ENCODE measurements at places on chromosomes 7 and 10.
A peak's percentile ranks its signal among the peaks of the same experiment; 100 is the strongest.

- no peaks in the 10 kb centered on the region for H3K36me3 ChIP-seq
- H3K4me3 ChIP-seq = peak overlapping the region; percentile 95
- H3K27me3 ChIP-seq = no peaks in the 10 kb centered on the region
- peak; percentile 46 for DNase-seq
- peaks cover 14% of the 10 kb centered on the region for H3K4me1 ChIP-seq
These were observed 844 bp downstream of the NRF1 start for GRCh38 chr7:129612112-129613015.

- H3K27ac ChIP-seq = no peak overlapping the region
- no peaks in the 10 kb centered on the region for H3K4me1 ChIP-seq
- no peak overlapping the region for H3K4me3 ChIP-seq
- DNase-seq = no peak
- peaks cover 72% of the 10 kb centered on the region for H3K36me3 ChIP-seq
- H3K27me3 ChIP-seq = no peaks in the 10 kb centered on the region
These were observed 31.6 kb downstream of the NCAPG2 start for GRCh38 chr7:158672975-158673374.

- peaks cover 42% of the 10 kb centered on the region for H3K4me1 ChIP-seq
- H3K27me3 ChIP-seq = no peaks in the 10 kb centered on the region
- no peaks in the 10 kb centered on the region for H3K36me3 ChIP-seq
- no peak overlapping the region for H3K27ac ChIP-seq
These were observed 19.5 kb downstream of the PRF1 start for GRCh38 chr10:70582793-70583668.

- no peak overlapping the region for H3K4me3 ChIP-seq
- peak; percentile 35 for DNase-seq
- no peaks in the 10 kb centered on the region for H3K4me1 ChIP-seq
- no peaks in the 10 kb centered on the region for H3K27me3 ChIP-seq
These were observed 37.2 kb downstream of the PLEKHS1 start for GRCh38 chr10:113788604-113789083.

- DNase-seq = no peak
- no peaks in the 10 kb centered on the region for H3K36me3 ChIP-seq
- no peak overlapping the region for H3K27ac ChIP-seq
- H3K27me3 ChIP-seq = no peaks in the 10 kb centered on the region
- H3K4me3 ChIP-seq = peak overlapping the region; percentile 62
These were observed 1.3 kb downstream of the ZNF775 start for GRCh38 chr7:150380463-150380862.

DNA sequence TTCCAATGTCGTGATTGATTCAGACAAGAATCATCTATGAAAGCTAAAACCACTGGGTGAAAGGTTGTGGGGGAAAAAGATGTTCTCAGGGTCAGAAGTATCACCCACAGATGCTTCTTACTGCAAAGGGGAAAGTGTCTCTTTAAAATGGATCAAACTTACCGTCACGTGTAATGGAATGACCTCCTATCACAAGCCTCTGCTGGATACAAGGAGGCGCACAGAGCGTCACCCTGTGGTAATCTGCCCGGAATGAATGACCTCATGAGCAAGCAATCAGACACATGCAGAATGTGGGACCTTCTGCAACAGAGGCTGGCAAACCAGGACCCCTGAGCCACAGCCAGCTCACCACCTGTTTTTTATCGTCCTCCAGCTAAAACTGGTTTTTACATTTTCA lies 33.0 kb downstream of the WIPF3 start:
- no peaks in the 10 kb centered on the region for H3K27me3 ChIP-seq
- peaks cover 24% of the 10 kb centered on the region for H3K4me1 ChIP-seq
- peak overlapping the region; percentile 75 for H3K27ac ChIP-seq
- no peak overlapping the region for H3K4me3 ChIP-seq

GRCh38 chr7:116499168-116500077 lies at the start of gene CAV2:
CAV2 (plus strand) TSS chr7:116499738; CDS start chr7:116499782, 44 bp downstream.
- H3K4me3 ChIP-seq = peak within 1 kb of the TSS; percentile 93
- H3K36me3 ChIP-seq = no peaks in the 10 kb centered on the region
- H3K27me3 ChIP-seq = no peaks in the 10 kb centered on the region
- peaks cover 6% of the 10 kb centered on the region for H3K4me1 ChIP-seq

- no peaks in the 10 kb centered on the region for H3K36me3 ChIP-seq
- no peak overlapping the region for H3K4me3 ChIP-seq
- no peak overlapping the region for H3K27ac ChIP-seq
- no peak for DNase-seq
- no peaks in the 10 kb centered on the region for H3K4me1 ChIP-seq
- H3K27me3 ChIP-seq = no peaks in the 10 kb centered on the region
These were observed 135.4 kb upstream of the BMPER start for GRCh38 chr7:33769930-33770329.

GRCh38 chr7:87148332-87148955 lies 3.8 kb upstream of the DMTF1 start:
- H3K36me3 ChIP-seq = no peaks in the 10 kb centered on the region
- DNase-seq = no peak
- no peak overlapping the region for H3K27ac ChIP-seq
- H3K4me3 ChIP-seq = no peak overlapping the region
- H3K27me3 ChIP-seq = no peaks in the 10 kb centered on the region

- no peak overlapping the region for H3K4me3 ChIP-seq
- no peaks in the 10 kb centered on the region for H3K4me1 ChIP-seq
- DNase-seq = no peak
- H3K27me3 ChIP-seq = no peaks in the 10 kb centered on the region
- H3K36me3 ChIP-seq = no peaks in the 10 kb centered on the region
These were observed 107.2 kb upstream of the INHBA start for GRCh38 chr7:41809940-41810576.

DNA sequence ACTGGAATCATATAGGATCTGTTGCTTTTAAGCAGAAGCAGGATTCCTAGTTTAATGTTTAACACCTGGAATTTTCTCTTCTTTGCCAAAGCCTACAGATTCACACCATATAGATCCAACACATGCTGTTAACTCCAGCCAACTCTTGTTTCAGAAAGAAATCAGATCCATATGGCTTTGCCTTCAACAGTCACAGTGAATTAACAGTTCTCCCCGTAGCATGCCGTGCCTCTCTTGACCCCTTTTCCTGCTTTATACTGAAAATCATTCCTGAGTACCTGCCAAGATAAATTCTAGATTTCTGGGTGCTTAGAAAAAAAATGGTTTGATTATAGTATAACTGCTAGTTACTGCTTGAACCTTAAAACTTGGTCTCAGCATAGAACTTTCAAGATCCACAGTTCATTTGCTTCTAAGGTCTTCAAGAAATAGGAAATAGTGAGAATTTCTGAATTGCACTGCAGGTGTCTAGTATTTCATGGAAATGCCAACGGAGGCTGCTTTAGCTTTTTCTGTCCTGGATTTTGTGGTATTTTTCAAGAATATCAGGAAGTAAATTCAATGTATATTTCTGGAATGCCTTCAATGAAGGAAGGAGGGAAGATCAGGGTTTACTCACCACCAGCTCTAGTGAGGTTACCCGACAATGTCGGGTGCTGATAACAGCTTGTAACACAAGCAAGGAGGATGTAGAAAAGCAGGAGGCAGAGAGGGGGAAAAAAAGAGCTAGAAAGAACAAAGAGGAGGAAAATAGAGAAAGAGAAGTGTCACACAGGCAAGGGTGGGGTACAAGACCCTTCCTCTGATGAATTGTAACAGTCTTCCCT lies 6.6 kb downstream of the AASS start:
- no peaks in the 10 kb centered on the region for H3K36me3 ChIP-seq
- no peak overlapping the region for H3K27ac ChIP-seq
- H3K4me1 ChIP-seq = peaks cover 7% of the 10 kb centered on the region

DNA sequence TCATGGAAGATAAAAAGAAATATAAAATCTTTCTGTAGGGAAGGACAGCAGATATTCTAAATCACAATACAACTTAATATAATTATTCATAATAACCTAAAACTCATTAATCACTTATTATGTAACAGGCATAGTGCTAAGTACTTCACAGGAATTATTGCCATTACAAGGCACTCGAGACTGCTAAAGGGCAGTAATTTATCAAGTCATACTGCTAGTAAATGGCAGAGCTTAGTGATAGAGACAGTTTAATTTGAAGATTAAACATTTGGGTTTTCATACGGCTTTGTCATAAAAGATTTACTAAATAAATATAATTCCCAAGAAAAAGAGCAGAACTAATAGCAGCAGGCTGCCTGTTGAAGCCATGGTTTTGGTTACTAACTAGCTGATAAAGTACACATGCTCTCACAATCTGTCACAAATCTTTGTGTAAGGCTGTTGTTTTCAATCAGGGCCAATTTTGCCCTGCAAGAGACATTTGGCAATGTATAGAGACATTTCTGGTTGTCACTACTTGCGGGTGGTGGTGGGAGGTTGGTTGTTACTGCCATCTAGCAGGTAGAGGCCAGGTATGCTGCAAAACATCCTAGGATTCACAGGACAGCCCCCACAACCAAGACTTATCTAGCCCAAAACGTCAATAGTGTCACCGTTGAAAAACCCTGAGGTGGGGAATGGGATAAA lies 233.3 kb upstream of the CACNA2D1 start:
- DNase-seq = peak; percentile 13
- no peaks in the 10 kb centered on the region for H3K36me3 ChIP-seq
- H3K4me3 ChIP-seq = no peak overlapping the region
- peaks cover 16% of the 10 kb centered on the region for H3K4me1 ChIP-seq

GRCh38 chr7:100882785-100883526 lies 6.6 kb downstream of the UFSP1 start:
- peaks cover 92% of the 10 kb centered on the region for H3K36me3 ChIP-seq
- H3K27ac ChIP-seq = no peak overlapping the region
- no peak overlapping the region for H3K4me3 ChIP-seq
- no peaks in the 10 kb centered on the region for H3K4me1 ChIP-seq
- H3K27me3 ChIP-seq = no peaks in the 10 kb centered on the region

GRCh38 chr10:27998954-27999275 lies at the start of gene ODAD2:
ODAD2 (minus strand) TSS chr10:27999079; CDS start chr10:27995142, 3,937 bp downstream.
- H3K27me3 ChIP-seq = no peaks in the 10 kb centered on the region
- peak within 1 kb of the TSS; percentile 91 for H3K4me3 ChIP-seq
- H3K27ac ChIP-seq = peak within 1 kb of the TSS; percentile 86
- DNase-seq = no peak

DNA sequence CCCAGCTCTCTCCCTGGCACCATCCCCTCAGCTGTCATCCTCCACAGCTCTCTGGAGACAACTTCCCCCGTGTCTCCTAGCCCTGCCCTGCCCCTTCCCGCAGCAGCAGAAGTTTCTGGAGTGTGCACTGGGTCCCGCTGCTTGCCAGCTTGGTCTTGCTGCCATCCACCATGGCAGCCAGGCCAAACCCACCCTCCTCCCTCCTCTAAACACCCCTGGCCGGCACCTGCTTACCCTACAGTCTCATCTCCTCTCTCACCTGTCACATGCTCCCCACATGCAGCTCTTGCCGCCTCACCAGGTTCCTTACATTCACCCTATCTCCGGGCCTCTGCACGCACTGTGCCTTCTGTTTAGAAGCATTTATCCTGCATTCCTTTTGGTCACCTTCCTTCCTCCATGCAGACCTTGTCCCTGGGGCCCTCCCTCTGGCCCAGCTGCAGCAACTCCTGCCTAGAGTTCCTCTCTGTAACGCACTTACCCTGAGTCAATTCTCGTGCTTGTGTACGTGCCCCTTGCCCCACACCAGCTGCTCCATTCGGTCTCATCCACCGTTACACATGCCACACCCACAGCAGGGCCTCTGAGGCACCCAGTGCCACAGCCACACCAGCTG lies 93.9 kb upstream of the RET start:
- H3K4me3 ChIP-seq = no peak overlapping the region
- no peak overlapping the region for H3K27ac ChIP-seq
- H3K27me3 ChIP-seq = no peaks in the 10 kb centered on the region
- no peak for DNase-seq

DNA sequence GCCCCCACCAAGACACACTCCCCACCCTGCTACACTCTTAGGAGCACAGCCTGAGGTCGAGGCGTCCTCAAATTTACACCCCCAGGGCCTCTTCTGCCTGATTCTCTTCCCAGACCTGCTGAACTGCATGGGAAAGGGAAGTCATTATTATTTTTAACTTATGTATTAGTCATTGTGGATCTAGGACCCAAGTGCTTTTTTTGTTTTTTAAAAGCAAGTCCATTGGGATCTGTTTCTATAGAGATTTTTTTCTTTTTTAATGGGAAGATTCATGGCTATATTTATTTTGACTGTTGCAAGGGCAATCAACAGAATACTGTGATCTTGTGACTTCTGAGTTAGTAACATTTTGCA lies 203.8 kb downstream of the ZMYND11 start:
- no peak for DNase-seq
- H3K4me3 ChIP-seq = no peak overlapping the region
- no peaks in the 10 kb centered on the region for H3K4me1 ChIP-seq
- H3K36me3 ChIP-seq = no peaks in the 10 kb centered on the region
- H3K27ac ChIP-seq = no peak overlapping the region

DNA sequence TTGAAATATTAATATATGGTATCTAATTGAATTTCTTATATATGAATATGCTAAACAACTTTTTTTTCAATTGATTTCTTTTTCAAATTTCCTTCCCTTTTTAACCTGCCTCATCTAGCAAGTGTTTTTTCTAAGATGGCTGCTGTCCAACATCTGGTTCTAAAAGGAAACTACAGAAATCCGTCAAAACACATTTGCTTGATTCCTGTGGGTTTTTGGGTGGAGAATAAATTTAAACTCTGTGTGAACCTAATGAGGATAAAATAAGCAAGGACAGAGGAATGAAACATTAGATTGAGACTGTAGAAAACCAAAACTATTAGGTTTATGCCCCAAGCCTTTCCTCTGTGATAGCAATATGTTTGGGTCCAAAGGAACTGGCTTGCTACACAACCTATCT lies 75.5 kb upstream of the STARD3NL start:
- no peaks in the 10 kb centered on the region for H3K36me3 ChIP-seq
- no peaks in the 10 kb centered on the region for H3K4me1 ChIP-seq
- no peak for DNase-seq
- H3K27me3 ChIP-seq = no peaks in the 10 kb centered on the region

GRCh38 chr10:126063353-126063791 lies 167.0 kb downstream of the FANK1 start:
- DNase-seq = peak; percentile 83
- peak overlapping the region; percentile 99 for H3K27ac ChIP-seq
- H3K27me3 ChIP-seq = no peaks in the 10 kb centered on the region

GRCh38 chr7:295155-296154 lies 5.5 kb downstream of the FOXL3 start:
- H3K36me3 ChIP-seq = no peaks in the 10 kb centered on the region
- no peak overlapping the region for H3K4me3 ChIP-seq

- H3K27me3 ChIP-seq = no peaks in the 10 kb centered on the region
- H3K4me3 ChIP-seq = no peak overlapping the region
- H3K36me3 ChIP-seq = no peaks in the 10 kb centered on the region
- DNase-seq = no peak
These were observed 1016.4 kb upstream of the SORCS1 start for GRCh38 chr10:108180878-108181277.

GRCh38 chr7:93890464-93891068 lies at the start of gene TFPI2:
TFPI2 (minus strand) TSS chr7:93890753; CDS start chr7:93890678, 75 bp downstream.
- H3K36me3 ChIP-seq = no peaks in the 10 kb centered on the region
- peak within 1 kb of the TSS; percentile 6 for H3K27ac ChIP-seq
- peaks cover 3% of the 10 kb centered on the region for H3K4me1 ChIP-seq

DNA sequence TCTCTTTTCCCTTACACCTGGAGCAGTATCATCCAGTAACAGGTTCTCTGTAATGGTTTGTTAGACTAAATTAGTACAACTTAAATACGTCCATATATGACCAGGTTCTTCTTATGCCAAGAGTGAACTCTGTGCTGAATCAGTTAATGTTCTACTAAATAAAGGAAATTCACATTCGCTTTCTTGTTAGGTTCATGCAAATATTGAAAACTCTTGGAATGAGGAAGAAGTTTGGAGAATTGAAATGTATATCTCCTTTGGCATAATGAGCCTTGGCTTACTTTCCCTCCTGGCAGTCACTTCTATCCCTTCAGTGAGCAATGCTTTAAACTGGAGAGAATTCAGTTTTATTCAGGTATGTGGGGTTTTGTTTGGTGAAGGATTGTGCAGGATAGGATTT lies 15.3 kb upstream of the CFAP69 start:
- no peaks in the 10 kb centered on the region for H3K27me3 ChIP-seq
- DNase-seq = no peak
- no peaks in the 10 kb centered on the region for H3K36me3 ChIP-seq
- H3K4me3 ChIP-seq = no peak overlapping the region

All from SJCRH30 (cell line).